Right cardiac atrium (tissue), 5 donors: ENCODE measurements at places on chromosomes 2 and 18.
A peak's percentile ranks its signal among the peaks of the same experiment; 100 is the strongest.

GRCh38 chr2:35973132-35973736 lies 382.3 kb upstream of the CRIM1 start:
- no peak for DNase-seq

DNA sequence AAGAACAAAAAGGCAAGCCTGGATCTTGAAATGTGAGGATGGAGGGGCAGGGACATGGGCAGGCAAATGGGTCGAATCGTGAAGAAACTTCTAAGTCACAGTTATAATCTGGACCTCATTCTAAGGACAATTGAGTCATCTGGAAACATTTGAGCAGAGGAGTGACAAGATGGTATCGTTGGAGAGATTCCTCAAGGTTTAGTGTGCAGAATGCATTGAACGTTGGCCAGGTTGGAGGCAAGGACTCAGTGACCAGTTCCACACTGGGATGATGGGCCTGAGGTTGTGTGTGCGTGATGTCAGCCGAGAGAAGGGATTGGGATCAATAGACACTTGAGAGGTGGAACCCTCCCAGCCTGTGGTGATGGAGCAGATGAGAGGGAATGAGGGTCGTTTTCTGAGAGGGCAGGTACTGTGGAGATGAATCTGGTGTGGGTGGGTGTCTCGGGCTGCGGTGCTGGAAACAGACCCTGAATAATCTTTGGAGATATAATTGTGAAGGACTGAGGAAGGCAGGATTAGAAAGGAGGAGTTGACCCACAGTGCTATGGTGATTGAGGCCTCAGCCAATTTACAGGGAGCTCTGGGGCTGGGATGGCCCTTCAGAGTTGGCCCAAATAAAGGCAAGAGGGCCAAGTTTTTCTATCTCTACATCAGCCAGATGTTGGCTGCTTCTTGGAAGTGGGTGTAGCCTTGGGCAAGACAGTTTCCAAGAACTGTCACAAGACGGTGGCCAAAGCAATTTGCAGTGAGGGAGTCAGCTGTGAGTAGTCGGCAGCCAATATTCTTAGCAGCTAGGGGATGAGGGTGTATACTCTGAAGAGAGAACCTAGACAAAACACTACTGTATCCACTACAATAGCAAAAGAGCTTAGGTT lies 5.8 kb upstream of the ZNF532 start:
- DNase-seq = peak; percentile 37

DNA sequence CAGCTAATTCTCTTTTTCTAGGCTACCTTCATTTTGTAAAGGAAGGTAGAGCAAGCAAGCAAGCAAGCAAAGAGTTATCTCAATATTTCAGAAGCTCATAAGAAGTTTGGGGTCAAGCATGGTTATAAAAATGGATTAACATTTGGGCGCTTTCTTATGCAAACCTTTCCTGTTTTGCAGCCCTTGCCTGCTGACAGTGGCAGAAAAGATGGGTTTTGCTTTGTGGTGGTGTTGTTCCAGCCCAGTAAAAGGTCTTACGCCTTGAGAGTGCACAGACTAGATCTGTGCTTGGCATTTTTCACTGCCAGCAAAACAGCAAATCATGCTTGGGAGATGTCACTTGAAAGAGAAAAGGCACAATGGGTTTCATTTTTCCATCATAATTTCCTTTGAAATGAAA lies 1320.6 kb upstream of the CELF4 start:
- DNase-seq = no peak

GRCh38 chr2:38037325-38037724 lies 38.6 kb downstream of the CYP1B1 start:
- no peak for DNase-seq

- no peak for DNase-seq
Observed at GRCh38 chr2:120691410-120691809, 44.3 kb upstream of the GLI2 start.
